Stimulated activated CD8-positive, alpha-beta memory T cell treated with anti-CD3 and anti-CD28 coated beads, Interleukin-15, amount 100 ng/mL, for 48 hours (primary cell): ENCODE measurements at places on chromosomes 11 and 22.
A peak's percentile ranks its signal among the peaks of the same experiment; 100 is the strongest.

GRCh38 chr11:126640186-126640585, 284.7 kb downstream of the ST3GAL4 start:
- DNase-seq: no peak

GRCh38 chr11:26704249-26704648, 17.6 kb downstream of the SLC5A12 start:
- no peak for DNase-seq

- DNase-seq: no peak
Observed at GRCh38 chr22:21734540-21735199, 924 bp downstream of the YPEL1 start.

DNA sequence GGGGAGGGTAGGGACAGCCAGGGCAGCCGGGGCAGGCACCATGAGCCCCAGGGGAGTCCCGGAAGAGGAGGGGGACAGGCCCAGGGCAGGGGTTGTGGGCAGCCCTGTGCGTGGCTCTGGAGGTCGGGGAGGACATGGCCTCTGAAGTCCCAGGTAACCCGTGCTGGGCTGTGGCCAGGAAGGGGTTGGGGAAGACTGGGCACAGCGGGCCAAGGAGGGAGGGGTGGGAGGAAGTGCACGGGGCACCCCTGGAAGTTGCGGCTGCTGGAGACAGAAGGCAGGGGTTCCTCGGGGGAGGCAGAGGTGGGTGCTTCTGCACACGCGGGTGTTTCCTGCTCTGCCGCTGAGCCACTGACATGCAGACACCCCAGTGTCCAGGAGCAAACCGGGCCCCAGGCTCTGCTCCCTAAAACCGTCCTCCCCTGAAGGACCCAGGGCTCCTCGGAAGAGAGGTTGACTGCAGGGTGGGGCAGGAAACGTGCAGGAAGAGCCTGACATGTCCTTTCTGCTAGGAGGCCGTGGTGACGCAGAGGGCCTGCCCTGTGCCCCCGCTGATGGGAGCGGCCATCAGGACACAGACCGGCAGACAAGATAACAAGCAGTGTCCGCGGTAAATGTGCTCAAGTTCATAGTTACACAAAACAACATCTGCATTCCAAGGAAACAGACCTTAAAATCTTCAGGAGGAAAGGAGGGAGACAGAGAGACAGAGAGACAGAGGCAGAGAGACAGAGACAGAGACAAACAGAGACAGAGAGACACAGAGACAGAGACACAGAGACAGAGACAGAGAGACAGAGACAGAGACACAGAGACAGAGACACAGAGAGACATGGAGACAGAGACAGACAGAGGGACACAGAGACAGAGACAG, 5.7 kb downstream of the TNNI2 start:
- DNase-seq: no peak

DNA sequence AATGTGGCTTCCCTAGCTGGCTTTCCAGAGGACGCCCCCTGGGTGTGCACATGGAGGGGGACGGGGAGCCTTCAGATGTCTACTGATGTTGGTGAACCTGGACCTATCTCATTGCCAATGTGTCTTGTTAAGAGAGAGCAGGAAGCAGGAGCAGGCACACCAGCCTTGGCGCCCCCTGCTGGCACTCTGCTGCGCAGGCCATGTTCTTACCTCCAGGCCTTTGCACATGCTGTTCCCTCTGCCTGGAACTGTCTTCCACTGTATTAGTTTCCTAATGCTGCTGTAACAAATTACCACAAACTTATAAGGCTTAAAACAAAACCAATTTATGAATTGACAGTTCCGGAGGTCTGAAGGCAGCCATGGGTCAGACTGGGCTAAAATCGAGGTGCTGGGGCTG, 23.6 kb upstream of the MN1 start:
- DNase-seq: no peak

- no peak for DNase-seq
Observed at GRCh38 chr11:2178906-2179494, 7.4 kb upstream of the TH start.

GRCh38 chr11:16326679-16327297, 29.6 kb downstream of the SOX6 start:
- DNase-seq: no peak

GRCh38 chr11:33545931-33546330, 154.7 kb downstream of the C11orf91 start:
- DNase-seq: no peak

- DNase-seq: peak; percentile 42
Observed at GRCh38 chr11:45105233-45105983, 41.0 kb upstream of the PRDM11 start.

DNA sequence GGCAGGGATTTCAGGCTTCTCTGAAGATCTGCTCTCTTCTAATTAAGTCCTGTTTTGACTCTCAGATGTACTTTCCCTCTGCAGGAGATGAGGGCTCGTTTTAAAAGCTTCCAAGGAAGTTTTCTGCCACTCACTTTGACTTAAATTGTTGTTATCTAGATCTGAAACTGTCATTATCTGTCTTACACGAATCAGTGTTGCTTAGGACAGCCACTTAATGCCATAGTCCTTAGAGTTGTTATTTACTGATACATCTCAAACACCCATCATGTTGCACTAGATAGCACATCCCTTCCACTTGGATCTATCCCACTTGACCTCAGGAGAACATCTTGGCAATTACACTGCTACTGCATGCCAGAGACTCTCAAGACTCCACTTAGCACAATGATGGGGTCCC, 86.9 kb upstream of the FAT3 start:
- DNase-seq: no peak

- DNase-seq: no peak
Observed at GRCh38 chr11:43392713-43393112, 34.0 kb downstream of the TTC17 start.

- DNase-seq: no peak
Observed at GRCh38 chr22:26615149-26615548, 2.7 kb downstream of the CRYBB1 start.

DNA sequence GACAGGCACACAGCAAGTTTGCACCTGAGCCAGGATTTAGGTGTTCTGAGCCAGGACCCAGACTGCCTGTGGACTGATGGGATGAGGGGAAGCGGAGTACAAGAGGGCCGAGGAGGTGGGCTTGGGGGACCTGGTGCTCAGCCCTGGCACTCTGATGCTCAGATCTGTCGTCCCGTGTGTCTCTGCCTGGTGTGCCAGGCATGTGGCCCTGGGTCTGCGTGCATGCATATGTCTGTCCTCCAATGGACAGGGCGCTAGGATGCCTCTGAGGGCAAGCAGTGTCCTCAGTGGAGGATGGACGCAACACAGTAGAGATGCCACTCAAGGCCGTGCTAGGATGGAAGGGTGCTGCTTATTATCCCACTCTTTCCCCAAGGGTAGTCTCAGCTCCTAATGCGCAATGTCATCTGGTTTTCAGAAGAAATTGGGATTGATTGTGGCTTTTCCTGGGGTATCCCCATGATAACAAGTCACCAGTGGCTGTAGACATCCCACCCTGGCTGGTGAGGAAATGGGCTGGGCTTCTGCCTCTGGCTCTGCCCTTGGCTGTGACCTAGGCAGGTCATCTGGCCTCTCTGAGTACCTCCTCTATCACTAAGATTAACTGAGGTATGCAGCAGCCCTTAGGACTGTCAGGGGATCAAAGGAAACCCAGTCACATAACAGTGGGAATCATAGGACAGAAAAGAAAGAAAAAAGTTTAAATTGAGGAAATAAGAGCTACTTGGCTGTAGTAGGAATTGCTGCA, 35.7 kb upstream of the SUSD2 start:
- no peak for DNase-seq

- DNase-seq: no peak
Observed at GRCh38 chr22:32801537-32802236, at the start of gene TIMP3. Gene TIMP3 (plus strand): TSS chr22:32801705. CDS start chr22:32802002, 297 bp downstream.

DNA sequence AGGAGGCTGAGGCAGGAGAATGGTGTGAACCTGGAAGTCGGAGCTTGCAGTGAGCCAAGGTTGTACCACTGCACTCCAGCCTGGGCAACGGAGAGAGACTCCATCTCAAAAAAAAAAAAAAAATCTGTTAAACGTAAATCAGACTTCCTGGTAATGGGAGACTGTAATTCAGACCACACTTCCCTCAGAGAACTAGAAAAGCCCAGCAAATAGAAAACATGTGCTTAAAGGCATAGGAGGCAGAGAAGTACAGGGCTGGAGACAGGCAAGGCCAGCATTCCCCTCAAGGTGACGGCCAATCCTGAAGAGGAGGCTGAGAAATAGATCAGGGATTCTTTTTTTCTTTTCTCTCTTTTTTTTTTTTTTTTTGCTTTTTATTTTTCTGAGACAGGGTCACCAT, 8.2 kb downstream of the GGT5 start:
- DNase-seq: no peak

DNA sequence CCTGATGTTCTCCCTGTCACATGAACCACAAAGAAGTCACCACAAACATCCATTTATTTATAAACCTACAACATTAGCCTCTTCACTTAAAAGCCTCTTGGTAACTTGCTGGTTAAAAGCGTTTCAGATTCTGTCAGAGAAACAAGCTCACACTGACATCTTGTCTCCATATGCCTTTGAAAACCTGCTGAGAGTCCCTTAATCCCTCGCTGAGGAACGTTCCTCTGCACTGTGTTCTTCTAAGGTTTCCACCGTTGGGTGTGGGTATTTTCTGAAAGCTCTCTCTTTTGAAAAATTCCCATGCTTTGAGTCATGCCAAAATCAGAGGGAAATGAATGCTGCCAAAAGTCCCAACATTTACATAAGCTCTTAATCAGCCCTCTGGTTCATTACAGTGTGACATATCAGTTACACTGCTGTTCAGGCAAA, 149.8 kb downstream of the CCDC34 start:
- DNase-seq: no peak

GRCh38 chr11:10443721-10444235, 11.3 kb upstream of the AMPD3 start:
- DNase-seq: no peak

GRCh38 chr11:16114978-16115871, 241.1 kb downstream of the SOX6 start:
- no peak for DNase-seq

DNA sequence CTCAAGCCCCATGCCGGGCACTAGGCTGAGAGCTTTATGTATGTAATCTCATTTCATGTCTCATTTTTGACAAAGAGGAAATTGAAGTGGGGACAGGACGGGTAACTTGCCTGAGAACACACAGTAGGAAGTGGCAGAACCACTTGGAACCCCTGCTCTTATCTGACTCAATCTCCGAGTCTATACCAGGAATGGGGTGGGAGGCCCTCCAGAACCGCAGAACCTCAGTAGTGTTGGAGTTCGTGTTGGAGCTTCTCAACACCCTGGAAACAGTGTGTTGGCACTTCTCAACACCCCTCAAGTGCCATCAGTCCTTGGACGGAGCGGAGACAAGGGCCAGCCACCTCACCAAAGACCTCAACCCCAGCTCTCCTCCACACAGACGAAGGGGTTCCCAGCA, 38.8 kb upstream of the POLA2 start:
- no peak for DNase-seq

DNA sequence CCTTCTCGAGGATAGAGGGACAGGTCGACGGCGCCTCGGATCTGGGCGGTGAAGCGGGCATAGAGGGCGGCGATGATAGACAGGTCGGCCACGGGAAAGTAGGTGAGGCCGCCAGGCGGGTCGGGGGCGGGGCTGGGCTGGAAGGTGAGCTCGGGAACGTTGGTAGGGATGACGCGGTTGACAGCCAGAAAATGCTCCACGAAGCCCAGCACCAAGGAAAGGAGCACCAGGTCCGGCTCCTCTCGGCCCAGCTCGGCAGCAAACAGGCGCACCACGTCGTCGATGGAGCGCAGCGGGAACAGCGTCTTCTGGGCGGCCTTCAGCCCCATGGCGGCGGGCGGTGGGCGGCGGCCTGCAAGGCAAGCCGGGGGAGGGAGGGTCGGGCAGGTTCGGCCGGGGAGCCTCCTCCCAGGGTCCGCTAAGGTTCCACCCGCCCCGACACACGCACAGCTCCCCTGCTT, 540 bp downstream of the MEN1 start:
- no peak for DNase-seq

- no peak for DNase-seq
Observed at GRCh38 chr22:42961810-42962209, 53.1 kb downstream of the PACSIN2 start.

DNA sequence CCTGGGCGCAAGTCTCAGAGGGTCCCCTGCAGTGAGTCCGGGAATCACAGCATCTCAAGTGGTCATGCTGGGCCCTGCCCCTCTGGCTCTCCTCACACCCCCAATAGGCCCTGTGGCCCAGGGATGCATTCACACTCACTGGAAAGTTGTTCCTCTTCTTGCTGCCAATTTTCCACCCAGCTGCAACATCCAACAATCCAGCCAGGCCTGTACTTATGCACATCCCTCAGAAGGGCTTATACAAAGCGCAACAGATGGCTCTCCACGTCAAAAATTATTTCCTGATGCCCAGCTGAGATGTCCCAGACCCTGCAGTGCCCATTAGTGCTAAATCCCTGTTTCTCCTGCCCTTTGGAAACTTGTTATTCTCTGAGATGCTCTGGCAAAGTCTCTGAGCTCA, 407.8 kb upstream of the NARS2 start:
- no peak for DNase-seq

GRCh38 chr11:66326261-66327111, 9.6 kb upstream of the CD248 start:
- no peak for DNase-seq

DNA sequence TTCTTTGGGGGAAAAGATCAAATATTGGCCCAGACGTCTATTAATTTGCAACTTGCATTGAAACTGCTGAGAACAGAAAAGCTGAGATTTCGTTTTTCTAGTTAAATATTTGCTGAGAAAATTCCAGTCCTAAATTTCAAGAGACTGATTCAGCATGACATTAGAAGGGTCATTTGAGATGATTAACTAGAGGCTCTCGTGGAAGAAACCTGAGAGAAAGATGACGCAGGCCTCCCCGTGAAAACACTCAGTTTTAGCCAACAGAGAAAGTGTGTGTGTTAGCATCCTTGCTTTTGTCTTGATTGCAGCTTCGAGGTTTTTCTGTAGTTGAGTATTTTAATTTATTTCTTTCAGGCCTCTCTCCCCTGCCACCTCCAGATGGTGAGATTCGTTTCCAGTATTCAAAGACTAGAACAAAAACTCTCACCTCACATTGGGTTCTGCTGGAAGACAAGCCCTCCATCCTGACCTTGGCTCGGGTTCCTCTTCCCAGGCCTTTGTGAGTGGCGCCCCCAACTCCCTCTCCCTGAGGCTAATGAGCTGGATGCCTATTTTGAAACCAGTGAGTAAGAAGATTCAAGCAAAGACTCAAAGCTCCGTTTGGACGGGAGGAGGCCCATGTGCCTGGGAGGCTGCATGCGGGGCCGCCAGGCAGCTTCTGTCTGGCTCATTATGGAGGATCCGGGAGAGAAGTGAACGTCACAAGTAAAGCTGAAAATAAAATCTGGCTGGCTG, 52.4 kb downstream of the CELSR1 start:
- DNase-seq: no peak

DNA sequence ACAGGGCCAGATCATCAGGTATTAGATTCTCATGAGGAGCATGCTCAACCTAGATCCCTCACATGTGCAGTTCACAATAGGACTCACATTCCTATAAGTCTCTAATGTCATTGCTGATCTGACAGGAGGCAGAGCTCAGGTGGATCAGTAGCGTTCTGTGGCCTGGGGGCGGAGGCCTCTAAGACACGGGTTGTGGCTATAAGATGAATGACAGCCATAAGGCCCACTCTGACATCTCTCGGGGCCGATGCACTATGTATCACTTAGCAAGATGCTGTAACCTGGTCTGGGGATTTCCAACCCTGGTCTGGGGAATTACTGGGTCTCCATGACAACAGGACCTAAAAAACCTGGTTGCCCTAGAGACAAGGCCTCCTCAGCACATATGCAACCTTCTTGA, 932.7 kb downstream of the TBC1D22A start:
- peak; percentile 10 for DNase-seq

GRCh38 chr11:117950993-117951961, 22.1 kb upstream of the TMPRSS13 start:
- DNase-seq: no peak

- no peak for DNase-seq
Observed at GRCh38 chr11:14259186-14259784, 99.7 kb downstream of the RRAS2 start.
